ENCODE measurements at places on chromosomes 4 and X.
A peak's percentile ranks its signal among the peaks of the same experiment; 100 is the strongest.

GRCh38 chrX:22742174-22742573, 257.6 kb upstream of the DDX53 start:
- no peak for DNase-seq

DNA sequence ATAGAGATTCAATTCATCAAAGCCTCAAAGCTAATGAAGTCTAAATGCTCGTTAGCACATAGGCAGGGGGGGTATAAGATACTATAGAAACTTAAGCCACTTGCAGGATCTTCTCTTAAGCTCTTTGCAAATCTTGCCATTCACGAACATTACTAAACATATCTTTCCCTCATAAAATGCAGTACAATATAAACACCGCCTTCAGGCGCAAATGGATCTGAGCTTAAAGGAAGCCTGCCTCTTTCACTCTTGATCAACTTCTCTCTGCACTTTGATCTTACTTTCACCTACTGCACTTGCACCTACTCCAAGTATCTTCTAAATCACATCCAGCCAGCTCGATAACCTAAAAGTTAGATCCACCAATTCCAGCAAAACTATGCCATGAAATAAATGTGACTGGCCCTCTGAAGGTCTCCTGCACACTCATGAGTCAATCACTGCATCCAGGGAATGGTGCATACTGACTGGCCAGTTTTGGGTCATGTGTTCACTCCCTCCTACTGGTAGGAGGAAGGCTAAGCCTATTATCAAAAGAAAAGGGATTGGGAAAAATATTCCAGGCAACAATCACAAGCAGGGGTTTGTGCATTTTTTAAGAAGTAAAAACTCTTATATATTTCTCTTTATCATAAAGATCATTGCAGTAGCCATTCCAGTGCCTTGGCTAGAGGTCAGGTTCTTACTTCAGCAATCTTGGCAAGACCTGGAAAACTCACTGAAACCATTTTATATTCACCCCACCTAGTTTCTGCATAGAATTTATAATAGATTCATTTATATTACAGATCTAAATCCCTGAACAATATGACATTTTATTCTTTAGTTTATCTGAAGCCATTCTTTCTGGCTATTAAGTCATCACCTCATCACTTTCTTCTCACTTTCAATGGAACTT, 222.0 kb downstream of the PPP3CA start:
- no peak for DNase-seq

- no peak for DNase-seq
Measured at GRCh38 chr4:88008743-88009171, 1.3 kb downstream of the PKD2 start.

DNA sequence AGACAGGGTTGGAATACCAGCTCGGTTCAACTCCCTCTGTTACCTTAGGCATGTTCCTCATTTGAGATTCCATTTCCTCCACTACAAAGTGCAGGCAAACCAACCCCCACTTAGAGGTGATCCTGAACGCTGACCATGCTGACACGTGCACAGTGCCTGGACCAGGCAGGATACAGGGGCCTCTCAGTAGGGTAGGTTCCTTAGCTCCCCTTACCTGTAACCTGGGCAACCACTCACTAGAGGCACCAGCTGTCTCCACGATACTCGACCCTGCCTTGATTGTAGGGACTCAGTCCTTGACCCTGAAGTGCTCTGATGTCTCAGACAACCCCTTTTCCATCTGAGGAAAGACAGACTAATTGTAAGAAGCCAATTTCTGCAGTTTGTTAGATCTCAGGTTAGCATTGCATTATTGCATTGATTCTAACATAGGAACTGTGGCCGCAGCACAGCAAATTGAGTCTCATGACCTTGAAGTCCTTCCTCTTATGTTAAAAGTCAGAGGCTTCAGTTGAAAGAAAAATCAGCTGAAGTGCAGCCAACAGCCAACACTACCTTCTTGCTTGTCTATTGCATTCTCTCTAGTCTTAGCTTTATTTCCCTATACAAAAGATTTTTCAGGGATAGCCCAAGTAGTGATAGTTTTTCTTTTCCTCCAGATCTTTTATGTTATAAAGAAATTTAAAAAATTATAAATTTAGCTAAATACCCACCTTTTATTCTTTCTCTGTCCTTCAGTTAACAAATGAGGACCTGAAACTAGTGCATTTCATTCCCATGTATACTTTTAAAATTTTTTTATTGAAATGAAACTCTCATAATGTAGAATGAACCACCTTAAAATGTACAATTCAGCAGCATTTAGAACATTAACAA, 11.2 kb upstream of the C1QTNF7 start:
- DNase-seq = no peak

DNA sequence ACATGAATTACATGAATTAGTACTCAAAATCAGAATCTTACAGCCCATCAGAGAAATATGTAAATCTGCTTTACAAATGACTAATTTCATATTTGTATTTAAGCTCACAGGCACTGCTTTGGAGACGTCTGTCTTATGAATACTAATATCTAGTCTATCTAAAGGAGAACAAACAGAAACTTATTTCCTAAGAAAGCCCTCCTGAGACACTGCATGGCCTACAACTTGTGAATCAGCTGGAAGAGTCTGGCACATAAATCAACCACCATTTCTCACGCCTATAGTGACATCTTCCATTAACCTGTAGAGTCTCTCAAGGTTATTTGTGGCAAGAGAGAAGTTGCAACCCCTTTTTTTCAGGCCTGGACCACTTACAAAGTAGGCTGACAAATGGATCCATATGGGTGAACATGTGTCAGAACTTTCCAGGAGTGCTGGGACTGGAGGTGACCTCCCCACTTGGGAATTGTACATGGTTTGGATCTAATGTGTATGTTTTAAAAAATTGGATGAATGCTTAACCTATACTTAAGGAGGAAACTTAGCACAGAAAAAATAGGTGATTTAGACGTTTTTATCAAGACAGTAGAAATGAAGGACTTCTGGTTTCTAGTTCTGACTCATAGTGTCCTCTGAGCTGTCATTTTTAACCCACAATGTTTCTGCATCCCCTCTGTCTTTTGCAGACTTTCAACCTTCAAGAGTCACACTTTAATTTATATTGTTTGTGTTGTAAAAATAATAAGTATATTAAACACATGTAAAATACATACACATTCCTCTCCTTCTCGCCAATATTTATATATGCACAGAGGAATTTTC, 83.2 kb upstream of the ARHGAP24 start:
- no peak for DNase-seq

DNA sequence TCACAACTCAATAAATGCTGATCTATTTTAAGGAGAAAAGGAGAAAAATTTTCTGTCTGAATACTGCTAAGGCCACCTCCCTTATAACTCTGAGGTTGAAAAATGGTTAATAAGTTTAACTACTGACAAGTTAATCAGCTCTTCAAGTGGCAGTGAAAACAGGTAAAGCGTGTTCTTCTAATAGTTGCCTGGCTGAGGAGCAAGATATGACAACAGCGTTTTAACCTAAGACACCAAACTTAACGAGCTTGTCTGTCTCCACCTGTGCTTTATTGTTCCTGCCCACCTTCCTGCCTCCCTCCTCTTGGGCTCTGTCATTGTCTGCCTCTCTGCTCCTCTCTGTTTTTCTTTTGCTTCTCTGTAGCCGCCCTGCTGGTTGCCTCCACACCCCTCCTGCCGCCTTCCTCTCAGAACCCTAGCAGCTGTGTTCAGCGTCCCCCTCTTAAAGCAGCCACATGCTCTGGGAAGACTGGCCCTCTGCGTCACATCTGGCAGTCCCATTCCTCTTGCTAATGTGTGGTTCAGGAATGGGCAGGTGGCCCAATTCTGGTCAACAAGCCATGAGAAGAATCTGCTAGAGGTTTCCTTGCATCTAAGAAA, 4.3 kb upstream of the TSPAN5 start:
- DNase-seq = peak; percentile 31

DNA sequence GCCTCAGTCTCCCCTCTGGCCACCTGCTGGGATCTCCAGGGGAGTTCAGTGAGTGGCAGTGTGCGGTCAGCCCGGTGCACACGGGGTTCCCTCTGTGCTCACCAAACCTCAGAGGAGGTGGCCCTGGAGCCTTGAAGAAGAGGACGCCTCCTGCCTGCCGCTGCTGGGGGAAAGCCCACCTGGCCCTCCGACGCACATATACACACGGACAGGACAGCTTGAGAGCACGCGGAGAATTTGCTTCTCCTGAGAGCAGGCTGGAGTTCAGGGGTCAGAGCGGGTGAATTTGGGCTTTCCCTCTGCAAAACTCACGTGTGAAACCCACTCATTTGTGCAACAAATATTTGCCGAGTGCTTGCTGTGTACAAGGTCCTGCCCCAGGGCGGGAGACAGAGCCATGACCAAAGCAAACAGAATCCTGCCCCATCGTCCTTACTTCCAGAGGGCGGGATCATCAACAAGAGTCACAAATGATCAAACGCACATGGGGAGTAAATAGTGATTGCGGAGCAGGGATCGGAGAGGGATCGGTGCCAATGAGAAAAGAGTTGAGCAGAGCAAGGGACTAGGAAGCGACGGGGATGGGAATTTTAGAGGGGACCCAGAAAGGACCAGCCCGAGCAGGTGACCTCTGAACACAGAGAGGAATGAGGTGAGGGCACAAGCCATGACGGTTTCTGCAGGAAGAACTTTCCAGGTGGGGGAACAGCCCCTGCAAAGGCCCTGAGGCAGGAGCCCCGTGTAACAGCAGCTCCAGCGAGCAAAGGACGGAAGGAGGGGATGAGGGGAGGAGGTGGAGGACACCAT, 17.6 kb downstream of the BLOC1S4 start:
- DNase-seq = no peak

GRCh38 chr4:3868211-3869173, 102.3 kb downstream of the ADRA2C start:
- DNase-seq = no peak

DNA sequence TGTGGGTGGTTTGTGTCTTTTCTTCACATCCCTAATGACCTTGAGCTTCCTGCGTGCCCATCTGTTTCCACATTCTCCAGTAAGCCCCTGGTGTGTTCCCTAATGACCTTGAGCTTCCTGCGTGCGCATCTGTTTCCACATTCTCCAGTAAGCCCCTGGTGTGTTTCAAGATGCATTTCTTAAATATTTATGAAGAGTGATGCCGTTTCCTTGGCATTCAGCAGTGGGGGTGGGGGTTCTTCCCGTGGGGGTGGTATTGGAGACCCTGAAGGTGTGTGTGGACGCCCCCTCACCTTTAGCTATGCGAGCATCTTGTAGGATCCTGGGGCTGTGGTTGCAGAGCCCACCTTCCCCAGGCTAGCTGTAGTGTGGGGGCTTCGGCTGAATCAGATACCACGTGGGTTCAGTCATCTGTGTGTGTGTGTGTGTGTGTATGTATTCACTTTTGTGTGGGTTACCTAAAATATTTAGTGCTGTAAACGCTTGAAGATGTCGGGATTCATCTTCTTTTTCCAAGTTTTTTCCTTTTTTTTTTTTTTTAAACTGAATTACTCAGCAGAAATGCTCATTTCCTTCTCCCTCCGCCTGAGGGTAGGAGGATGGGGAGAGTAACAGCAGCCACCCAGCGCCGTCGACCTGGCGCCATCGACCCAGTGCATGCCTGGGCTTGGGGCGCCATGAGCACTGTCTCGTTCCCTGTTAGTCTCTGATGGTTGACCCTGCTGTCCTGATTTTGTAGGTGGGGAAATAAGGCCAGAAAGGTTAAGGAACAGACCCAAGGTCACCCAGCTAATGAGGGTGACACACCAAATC, 9.9 kb downstream of the NSG1 start:
- no peak for DNase-seq

DNA sequence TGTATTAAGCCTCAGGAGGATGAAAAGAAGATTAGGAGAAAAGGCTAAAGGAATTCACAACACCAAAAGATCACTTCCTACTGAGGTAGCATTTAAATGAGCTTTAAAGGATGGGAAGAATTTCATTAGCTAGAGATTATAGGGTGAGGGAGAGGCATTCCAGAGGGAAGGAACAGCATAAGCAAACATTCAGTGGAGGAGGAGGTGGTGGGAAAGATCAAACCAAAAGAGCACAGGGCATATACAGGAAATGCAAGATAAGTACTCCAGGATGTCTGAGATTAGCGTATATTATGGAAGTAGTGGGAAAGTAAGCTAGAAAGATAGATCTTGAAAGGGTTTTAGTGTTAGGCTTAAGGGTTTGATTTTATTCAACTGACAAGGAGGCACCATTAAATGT, 84.8 kb downstream of the COL4A6 start:
- DNase-seq = no peak

DNA sequence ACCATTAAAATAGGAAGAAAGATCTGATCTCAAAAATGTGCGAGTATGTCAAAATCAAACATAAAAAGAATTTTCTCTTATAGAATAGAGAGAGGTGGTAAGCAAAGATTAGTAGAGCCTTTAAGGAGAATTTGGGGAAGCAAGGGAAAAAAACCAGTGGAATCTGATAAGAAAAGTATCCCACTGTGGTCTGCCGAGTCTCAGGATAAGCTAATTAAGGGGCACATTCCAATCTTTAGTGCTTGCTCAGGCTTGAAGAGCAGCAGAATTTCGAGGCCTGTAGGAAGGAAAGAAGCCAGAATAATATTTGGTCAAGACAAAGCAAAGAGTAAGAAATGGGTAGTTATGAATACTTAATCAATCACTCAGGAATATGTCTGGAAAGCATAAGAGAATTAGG, 13.0 kb downstream of the STATH start:
- DNase-seq = no peak

GRCh38 chr4:19562456-19562855, 689.2 kb upstream of the SLIT2 start:
- no peak for DNase-seq

DNA sequence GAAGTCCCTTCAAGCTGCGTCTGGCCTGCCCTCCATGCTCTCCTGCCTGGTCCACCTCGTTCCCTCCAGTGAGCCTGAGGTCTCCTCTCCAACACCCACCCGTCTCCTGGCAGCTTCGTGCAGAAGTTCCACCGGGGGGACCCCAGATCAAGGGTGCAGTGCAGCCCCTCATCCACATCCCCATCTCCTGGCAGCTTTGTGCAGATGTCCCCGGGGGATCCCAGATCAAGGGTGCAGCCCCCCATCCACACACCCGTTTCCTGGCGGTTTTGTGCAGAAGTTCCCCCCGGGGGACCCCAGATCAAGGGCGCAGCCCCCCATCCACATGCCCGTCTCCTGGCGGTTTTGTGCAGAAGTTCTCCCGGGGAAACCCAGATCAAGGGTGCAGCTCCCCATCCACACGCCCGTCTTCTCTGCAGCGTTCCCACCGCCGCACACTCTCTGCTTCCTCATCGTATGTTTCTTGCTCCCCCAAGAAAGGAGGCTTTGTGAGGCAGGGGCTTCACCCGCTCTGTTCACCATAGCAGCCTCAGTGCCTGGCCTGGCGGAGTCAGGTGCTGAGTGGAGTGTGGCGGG, 35.7 kb downstream of the PIGG start:
- DNase-seq = no peak

GRCh38 chr4:42789041-42789567, 103.4 kb upstream of the GRXCR1 start:
- no peak for DNase-seq

DNA sequence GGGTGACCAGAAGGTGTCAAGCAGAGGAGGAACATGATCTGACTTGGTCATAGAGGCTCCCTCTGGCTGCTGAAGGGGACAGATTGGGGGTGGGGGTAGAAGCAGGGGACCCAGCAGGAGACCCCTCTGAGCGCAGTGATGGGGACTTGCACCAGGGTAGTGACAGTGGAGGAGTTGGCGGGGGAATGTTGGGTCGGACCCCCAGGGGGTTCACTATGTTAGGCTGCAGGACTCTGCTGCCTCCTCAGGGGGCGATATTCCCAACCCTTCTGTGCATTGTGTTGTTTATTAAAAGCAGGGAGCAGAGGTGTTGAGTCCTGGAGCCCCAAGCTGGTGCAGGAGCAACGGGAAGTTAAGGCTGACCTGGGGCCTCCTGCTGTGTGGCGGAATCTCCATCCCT, 8.8 kb downstream of the WDR13 start:
- no peak for DNase-seq

GRCh38 chrX:265502-265901, 15.7 kb upstream of the PLCXD1 start:
- no peak for DNase-seq

GRCh38 chr4:142595222-142595871, 250.8 kb downstream of the INPP4B start:
- no peak for DNase-seq

Measured in stimulated activated CD4-positive, alpha-beta T cell treated with anti-CD3 and anti-CD28 coated beads, Interleukin-1b, Interleukin-23, amount 100 ng/mL, for 4 hours (primary cell).